ENCODE measurements at places on chromosomes 11 and 22.
A peak's percentile ranks its signal among the peaks of the same experiment; 100 is the strongest.

- DNase-seq = no peak
These were observed 102.2 kb upstream of the RAG2 start for GRCh38 chr11:36700246-36700645.

GRCh38 chr11:134074766-134075165, 5.9 kb downstream of the JAM3 start:
- DNase-seq = no peak

- no peak for DNase-seq
These were observed 101.2 kb upstream of the CTSC start for GRCh38 chr11:88438721-88439120.

DNA sequence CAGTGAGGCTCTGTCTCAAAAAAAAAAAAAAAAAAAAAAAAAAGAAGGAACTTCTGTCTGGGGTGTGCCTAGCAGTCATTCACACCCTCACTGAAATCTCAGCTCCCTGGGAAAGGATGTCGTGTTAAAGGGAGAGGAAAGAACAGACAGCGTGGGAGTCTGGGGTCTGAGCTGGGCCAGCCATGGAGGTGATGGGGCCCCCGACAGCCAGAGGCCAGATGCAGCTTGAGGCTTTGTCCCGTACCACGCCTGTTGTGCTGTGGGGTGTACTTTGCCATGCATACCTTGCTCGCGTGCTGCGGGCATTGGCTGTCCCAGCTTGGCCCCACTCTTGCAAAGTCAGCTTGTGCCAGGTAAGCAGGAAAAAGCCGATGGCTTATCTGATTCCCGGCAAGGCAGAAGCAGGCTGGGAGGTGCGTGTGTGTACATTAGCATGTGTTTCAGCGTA, 4.6 kb downstream of the SYT12 start:
- DNase-seq = no peak

- DNase-seq = no peak
These were observed 831 bp upstream of the TMEM135 start for GRCh38 chr11:87036756-87037449.

DNA sequence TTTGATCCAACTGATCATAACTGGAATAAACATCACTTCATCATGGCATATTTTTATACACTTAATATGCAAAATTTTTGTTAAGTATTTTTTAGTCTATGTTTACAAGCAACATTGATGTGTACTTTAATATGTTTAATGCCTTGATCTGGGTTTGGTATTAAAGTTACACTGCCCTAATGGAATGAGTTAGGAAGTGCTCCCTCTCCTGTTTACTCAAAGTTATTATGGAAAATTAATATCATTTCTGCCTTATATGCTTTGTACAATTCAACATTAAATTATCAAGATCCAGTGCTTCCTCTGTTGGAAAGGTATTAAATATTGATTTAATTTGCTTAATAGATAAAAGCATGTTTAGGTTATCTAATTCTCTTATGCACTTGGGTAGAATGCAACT, 927.3 kb upstream of the RAG2 start:
- DNase-seq = no peak

- DNase-seq = no peak
These were observed 388.1 kb upstream of the API5 start for GRCh38 chr11:42923651-42924050.

DNA sequence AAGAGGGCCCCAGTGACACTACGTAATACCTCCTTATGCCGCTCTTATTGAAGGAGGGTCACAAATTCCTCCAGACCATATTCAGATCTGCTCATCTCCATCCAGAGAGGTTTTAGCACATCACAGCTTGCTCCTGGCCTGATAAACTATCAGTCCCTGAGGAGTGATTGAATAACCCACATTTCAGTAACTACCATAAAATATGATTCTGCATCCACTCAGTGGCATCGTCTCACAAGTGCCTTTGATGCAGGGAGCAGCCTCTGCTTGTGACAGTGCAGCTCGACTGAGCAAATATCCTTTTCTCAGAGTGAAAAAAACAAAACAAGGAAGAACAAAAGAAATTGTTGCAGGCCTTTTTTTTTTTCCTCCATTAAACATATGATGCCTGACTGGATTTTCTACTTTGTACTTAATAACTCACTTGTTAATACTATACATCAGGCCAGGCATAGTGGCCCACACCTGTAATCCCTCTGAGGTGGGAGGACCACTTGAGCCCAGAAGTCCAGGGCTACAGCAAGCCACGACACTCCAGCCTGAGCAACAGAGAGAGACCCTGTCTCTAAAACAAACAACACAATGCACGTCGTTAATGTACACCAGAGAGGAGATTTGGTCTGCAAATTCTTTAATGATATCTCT, 64.5 kb downstream of the DDX10 start:
- DNase-seq = no peak

DNA sequence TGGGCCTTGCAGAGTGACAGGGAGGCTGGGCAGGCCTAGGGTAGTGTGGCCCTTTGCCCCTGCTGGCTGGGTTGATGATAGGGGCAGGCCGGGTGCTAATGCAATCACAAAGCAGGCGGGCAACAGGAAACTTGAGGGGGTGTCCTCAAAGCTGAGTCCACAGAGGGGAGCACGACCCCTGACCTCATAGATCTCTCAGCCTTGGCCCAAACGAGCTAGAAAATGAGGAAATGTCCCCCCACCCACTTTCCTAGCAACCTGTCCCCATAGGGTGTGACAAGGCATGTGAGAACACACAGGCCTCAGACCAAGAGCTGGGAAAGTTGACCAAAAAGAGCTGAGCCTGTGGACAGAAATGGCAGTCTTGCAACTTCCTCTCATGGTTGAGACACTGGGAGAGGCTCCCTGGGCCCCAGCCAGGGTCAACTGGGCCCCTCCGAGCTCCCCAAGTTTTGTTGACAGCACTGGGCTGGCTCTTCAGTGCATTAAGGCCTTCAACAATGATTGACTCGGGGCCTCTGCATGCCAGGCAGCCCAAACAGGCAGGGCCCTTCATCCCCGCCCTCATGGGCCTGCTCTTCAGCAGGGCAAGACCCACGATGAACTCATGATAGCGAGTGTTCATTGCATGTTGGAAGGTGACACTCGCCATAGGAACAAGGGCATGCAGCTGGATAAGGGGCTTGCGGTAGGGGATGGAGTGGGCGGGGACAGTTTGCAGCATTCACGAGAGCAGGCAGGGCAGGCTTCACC, 9.8 kb upstream of the SPI1 start:
- DNase-seq = peak; percentile 61

- no peak for DNase-seq
These were observed 30.0 kb downstream of the NNMT start for GRCh38 chr11:114326151-114326550.

DNA sequence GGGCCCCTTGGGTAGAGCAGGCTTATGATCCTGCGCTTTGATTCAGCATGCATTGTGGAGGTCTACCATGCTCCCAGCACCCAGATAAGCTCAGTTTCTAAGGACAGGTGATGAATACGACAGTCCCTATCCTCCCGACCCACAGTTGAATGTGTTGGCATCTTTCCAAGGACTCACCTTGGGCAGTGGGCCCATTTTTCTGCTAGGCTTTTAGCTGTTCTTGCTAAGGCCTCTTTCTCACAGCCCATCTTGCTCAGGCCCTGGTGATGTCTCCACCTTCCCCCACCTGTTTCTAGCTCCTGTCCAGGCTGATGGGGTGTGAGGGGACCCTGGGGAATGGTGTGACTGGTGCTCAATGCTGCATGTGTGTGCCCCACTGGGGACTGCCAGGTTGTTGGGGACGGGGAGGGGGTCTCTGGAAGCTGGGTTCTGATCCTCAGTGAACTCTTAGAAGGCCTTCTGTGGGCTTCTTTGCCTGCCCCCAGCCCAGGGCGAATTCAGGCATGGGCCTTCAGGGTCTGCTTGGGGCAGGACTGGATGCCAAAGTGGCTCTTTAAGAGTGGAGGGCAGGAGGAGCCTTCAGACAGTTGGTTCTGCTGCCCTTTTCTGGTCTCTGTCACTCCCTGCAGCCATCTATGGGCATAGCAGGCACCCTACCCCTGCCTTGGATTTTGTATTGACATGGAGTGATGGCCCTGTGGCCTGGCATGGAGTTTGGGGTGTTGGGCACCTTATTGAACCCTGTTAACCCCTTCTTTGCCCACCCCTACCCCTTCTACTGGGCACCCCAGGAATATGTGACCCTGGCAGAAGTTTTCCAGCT, 33.1 kb downstream of the PHLDB1 start:
- peak; percentile 30 for DNase-seq

GRCh38 chr22:49079743-49080500, 747.8 kb downstream of the BRD1 start:
- no peak for DNase-seq

Measured in Right ventricle myocardium superior (tissue), 1 donor.